Heart left ventricle (tissue), 16 donors: ENCODE measurements at places on chromosomes 6 and 20.

DNA sequence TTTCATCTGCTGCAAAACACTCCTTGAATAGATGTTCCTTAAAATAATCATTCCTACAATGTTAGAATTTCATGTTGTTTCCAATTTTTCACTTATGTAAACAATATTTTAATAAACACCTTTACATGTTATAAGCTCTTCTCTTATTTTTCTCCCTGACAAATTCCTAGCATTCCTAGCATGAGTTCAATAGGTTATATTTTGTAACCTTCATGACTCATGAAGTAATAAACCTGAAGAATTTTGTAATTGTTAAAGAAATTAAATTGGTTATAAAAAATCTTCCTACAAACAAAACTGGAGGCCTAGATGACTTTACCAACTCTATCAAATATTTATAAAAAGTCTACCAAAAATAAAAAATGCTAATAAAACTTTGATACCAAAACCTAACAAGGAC, 66.3 kb downstream of the NT5E start:
- DNase-seq: no peak

- DNase-seq: no peak
Observed at GRCh38 chr6:16637635-16638034, 123.6 kb downstream of the ATXN1 start.

GRCh38 chr6:44338228-44339122, 4.0 kb upstream of the SPATS1 start:
- no peak for DNase-seq

GRCh38 chr6:91654357-91654756, 1067.5 kb upstream of the MAP3K7 start:
- DNase-seq: no peak
